ENCODE measurements at places on chromosomes 13 and 19.
A peak's percentile ranks its signal among the peaks of the same experiment; 100 is the strongest.

DNA sequence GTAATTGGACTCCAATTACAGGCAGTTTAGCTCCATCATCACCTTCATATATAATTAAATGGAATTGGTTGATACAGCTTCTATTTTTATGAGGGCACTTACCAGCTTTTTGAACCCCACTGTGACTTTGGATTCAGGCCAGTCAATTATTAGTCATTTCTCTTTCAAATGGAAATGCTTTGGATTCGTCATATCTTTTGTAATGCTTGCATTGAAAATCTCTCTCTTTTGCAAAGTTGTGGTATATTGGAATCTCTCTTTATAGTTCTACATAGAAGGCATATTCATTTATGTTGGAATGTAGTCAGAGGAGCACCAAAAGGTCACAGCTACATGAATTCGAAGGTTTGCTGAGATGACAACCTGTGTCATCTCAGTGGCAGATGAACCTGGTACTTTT is 1074.3 kb upstream of the SLC10A2 start:
- no peak for DNase-seq

- no peak for DNase-seq
Measured at GRCh38 chr13:50322006-50322405, 306.8 kb downstream of the KCNRG start.

GRCh38 chr19:42121656-42122069 is 10.6 kb downstream of the POU2F2 start:
- peak; percentile 81 for DNase-seq

DNA sequence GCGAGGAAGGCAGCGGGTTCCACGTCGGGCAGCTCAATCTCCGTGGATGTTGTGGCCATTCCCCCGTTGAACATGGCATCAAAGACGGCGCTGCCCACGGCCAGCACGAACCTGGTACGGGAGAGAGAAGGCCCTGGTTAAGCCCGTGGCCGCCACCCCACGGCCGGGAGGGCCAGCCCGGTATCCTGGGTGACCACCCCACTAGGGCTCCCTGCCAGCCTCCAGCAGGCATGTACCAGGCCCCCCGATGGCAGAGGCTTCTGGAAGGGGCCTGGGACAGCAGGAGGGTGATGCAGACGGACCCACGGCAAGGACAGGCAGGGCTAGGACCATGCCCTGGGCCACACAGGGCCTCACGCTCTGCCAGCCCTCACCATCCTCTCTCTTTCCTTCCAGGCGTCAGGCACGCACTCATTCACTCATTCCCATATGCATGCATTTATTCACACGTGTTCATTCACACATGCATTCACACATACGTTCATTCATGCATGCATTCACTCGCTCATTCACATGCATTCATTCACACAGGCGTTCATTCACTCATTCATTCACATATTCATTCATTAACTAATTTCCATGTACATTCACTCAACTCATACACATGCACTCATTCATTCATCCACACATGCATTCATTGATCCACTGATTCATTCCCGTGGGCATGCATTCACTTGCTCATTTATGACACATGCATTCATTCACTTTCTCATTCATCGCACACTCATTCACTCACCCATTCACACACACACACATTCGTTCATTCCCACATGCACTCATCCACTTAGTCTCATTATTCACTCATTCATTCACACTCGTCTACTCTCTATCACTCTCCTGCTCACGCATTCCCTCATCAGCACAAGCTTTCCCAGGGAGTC is 17.9 kb downstream of the BTBD2 start:
- no peak for DNase-seq

DNA sequence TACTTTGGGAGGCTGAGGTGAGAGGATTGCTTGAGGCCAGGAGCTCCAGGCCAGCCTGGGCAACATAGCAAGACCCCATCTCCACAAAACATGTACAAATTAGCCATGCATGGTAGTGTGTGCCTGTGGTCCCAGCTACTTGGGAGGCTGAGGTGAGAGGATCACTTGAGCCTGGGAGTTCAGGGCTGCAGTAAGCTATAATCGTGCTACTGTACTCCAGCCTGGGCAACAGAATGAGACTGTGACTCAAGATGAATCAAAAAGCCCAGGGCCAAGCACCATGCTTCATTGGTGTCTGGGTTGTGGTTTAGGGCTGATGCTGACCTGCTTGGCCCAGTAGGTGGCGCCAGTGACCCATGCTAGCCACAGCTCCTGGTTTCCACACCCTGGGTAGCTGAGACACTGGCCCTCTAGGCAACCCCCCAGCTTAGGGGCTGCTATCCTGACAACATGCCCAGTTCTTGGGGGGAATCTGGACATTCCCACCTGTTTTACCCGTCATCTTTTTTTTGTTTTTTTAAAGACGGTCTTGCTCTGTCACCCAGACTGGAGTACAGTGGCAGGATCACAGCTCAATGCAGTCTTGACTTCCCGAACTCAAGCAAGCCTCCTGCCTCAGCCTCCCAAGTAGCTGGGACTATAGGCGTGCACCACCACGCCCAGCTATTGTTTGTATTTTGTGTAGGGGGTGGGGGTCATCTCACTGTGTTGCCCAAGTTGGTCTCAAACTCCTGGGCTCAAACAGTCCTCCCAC is 5.5 kb downstream of the CCDC124 start:
- peak; percentile 69 for DNase-seq

DNA sequence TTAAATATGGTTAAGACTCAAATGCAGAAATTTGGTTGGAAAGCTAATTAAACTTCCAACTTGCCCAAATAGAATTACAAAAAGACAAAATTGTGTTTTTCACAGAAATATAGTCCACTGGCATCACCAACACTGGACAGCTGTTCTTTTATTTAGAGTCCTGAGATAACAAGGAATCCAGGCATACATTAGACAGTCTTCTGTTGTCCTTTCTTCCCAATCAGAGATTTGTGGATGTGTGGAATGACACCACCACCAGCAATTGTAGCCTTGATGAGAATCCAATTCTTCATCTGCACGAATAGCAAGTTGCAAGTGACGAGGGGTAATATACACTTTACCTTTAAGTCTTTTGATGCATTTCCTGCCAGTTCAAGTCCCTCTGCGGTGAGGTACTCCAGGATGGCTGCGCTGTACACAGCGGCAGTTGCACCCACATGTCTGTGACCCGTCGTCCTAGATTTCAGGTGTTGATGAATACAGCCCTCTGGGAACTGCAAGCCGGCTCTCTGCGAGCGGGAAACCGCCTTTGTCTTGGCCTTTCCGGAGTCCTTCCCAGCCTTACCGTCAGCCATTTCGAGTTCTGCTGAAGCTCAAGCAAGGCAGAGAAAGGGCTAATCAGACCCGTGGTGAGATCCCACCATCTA is 14.7 kb downstream of the UBAC2 start:
- peak; percentile 84 for DNase-seq

GRCh38 chr19:39845172-39845571 is 1.0 kb downstream of the FBL start:
- DNase-seq: no peak

DNA sequence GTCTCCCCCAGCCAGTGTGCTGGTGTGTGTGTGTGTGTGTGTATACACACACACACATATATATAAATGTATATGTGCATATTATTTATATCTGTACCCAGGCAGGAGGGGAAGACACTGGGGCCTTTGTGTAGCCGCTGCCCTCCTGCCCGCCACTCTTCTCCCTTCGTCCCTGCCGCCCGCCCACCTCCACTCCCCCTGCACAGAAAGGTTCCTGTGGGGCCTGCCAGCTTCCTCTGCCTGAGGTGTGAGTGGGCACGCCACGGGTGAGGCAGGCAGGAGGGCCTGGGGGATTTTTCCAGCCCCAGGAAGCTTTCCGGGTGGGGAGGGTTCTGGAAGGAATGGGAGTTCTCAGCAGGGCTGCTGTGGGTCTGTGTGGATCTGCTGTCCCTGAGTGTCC is 6.9 kb downstream of the IRF2BP1 start:
- DNase-seq: no peak

GRCh38 chr19:13861392-13861713 is 15.6 kb upstream of the NANOS3 start:
- DNase-seq: no peak

DNA sequence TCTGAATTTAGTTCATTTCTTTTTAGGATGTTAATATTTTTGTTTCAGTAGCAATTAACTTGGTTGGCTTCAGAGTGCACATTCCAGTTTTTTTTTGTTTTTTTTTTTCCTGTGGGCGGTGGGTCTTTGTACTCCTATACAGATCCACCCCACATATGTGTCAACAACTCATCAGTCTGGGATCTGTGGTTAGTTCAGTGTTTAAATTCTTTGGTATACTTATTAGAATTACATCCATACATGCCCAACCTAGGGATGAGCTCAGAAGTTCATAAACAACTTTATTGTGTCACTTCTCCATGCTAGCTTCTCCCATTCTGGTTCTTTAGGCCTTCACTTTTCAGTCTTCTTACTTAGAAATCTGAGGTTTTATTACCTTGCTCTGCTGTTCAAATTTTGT is 50.9 kb downstream of the PCCA start:
- DNase-seq: no peak

DNA sequence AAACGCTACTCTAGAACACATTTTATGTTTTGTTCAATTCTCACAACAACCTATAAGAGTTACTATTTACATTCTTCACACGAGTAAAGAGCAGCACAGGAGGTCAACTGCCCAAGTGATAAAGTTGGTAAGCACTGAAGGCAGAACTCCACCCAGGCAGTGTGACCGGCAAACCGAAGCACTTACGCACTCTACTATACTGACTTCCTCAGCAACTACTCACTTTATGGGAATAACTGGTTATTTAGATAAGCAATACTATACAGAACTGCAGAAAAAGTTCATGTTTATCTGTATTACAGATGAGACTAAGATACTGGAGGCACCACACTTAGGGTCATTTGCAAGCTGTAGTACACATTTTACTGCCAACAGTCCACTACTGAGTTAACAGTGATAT is 28.8 kb downstream of the FOXO1 start:
- no peak for DNase-seq

GRCh38 chr13:110005563-110005962 is 219.2 kb upstream of the IRS2 start:
- DNase-seq: no peak

DNA sequence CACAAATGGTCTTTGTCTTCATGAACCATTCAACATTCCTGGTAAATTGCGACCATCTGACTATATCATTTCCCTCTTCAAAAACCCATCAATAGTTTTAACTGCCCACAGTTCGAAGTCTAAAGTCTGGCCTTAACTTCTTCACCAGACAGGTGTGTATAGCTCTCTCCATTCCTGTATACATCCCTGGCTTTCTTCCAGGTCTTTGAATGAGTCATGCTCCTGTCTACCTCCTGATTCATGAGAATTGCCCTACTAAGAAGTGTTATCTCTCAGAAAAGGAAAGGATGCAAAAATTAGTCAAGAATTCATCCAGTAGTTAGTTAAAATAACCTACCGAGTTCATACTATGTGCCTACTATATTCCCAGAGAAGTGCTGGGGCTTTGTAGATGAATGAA is 225.0 kb downstream of the TBC1D4 start:
- no peak for DNase-seq

DNA sequence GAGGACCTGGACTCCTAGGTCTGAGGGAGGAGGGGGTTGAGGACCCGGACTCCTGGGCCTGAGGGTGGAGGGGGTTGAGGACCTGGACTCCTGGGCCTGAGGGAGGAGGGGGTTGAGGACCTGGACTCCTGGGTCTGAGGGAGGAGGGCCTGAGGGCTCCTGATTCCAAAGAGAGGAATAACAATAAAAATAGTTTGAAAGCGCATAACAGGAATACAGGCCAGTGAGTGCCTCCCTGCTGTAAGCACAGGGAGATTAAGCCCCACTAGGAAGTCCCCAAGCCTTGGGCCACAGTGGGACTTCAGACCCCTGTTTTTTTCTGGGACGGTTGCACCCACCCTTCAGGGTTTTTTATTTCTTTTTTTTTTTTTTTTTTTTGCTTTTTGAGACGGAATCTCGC is 1.2 kb upstream of the SBK2 start:
- no peak for DNase-seq

- no peak for DNase-seq
Measured at GRCh38 chr13:67148161-67148571, 82.0 kb downstream of the PCDH9 start.

DNA sequence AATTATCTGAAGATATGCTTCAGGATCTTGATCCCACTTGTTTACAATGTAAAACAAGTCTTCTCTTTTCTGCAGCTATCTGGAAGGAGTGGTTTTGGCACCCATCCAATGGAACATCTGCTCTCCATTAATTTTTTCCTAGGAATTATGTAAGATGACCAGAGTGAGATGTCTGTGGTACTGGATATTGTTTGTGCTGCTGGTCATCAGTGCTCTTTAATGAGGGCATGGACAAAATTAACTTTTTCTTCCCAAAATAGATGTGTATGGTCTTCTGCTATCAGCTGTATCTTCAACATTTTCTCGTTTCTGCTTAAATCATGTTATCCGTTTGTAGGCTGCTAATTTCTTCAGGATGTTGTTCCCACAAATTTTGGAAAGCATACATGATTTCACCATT is 415.4 kb upstream of the KLHL1 start:
- no peak for DNase-seq

DNA sequence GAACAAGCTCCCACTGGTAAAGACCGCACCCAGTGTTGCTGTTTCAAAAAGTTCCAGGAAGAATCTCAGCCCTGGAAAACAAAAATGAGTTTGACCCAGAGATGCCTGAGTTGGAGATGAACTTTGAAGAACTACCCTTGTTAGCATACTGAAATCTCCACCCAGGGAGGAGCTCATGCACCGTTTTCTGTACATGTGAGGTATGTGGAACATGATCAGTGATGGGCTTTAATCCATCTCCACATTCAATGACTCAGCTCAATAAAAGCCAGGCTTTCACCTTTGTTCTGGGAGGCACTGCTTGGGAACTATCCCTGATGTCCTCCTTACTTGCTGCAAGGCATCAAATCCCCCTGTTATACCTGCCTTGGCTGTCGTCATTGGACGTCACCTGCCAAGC is 279.9 kb downstream of the UQCRFS1 start:
- no peak for DNase-seq

- DNase-seq: no peak
Measured at GRCh38 chr13:93975242-93975641, 504.2 kb downstream of the DCT start.

- DNase-seq: peak; percentile 75
Measured at GRCh38 chr13:52159159-52159982, at the start of gene NEK3. Gene NEK3, minus strand, starts transcription at chr13:52159597. Its CDS starts 3,406 bp downstream, at chr13:52156191.

GRCh38 chr13:42272115-42272803 is at the start of gene AKAP11:
Gene AKAP11, plus strand, starts transcription at chr13:42272152. Its CDS starts 14,197 bp downstream, at chr13:42286349.
- DNase-seq: no peak

DNA sequence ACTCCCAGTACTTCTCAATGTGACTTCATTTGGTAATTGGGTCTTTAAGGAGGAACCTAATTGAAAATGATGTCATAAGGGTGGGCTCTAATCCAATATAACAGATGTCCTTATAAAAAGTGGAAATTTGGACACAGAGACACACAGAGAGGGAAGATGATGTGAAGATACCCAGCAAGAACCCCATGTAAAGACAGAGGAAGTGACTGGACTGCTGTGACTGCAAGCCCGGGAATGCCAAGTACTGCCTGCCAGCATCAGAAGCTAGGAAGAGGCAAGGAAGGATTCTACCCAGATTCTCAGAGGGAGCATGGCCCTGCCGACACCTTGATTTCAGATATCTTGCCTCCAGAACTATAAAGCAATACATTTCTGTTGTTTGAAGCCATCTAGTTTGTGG is 239.3 kb downstream of the KCTD12 start:
- no peak for DNase-seq

- DNase-seq: no peak
Measured at GRCh38 chr13:20332361-20333096, 100.4 kb upstream of the GJB6 start.

Measured in CD8-positive, alpha-beta T cell (primary cell).